ENCODE measurements at places on chromosomes 12 and 14.

GRCh38 chr12:22527999-22528398 lies 16.3 kb downstream of the C2CD5 start:
- no peak for DNase-seq

- no peak for DNase-seq
These were observed 151.3 kb downstream of the PAH start for GRCh38 chr12:102765736-102766135.

DNA sequence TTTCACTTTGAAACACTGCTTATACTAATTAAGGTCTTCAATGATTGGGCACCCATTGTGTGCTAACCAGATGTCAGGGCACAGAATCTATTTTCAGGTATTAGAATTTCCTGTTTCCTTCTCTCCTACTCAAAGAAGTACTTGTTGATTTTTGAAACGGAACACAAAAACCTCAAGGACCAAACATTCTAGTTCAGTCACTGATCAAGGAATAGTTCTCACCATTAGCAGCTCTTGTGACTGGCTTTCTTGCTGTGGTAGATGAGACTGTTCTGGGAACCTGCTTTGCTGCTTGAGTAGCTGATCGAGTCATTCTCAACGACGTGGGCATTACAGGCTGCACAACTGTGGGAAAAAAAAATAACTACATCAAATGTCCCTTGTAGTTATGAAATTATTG lies 11.0 kb downstream of the DLGAP5 start:
- DNase-seq, result no peak

- DNase-seq, result no peak
These were observed 32.4 kb downstream of the STXBP6 start for GRCh38 chr14:25017562-25017961.

DNA sequence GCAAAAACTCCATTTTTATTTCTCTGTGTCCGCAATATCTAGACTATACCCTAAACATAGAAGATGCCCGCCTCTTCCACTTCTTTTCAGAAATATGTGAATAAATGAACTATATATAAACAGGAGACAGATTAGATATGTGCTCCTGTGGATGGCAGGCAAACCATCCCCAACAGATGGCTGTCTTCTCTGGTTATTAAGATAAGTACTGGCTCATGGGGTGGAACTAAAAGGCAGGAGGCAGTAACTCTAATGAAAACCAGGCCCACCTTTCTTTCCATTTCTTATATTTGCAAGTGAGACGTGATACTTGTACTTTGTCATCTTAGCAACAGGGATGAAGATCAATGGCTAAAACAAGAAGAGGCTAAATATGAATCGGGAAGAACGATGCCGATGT lies 20.2 kb downstream of the E2F7 start:
- no peak for DNase-seq

DNA sequence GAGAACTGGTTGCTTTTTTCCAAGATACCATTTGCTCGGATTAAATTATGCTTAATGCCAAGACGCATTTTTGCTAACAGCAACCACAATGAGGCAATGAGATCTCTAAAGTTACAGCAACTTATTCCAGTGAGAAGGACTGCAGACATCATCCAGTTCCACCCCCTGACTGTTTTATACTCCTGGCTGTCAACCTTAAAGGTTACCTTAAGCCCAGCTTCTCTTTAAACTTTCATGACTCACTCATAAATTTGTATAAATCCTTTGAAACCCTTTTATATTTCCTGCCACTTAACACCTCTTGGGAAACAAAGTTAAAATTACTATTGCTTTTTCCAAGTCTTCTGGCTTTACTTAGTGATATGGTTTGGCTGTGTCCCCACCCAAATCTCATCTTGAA lies 80.2 kb downstream of the TMTC1 start:
- no peak for DNase-seq

GRCh38 chr12:69936214-69936731 lies 111.2 kb downstream of the MYRFL start:
- DNase-seq, result no peak

DNA sequence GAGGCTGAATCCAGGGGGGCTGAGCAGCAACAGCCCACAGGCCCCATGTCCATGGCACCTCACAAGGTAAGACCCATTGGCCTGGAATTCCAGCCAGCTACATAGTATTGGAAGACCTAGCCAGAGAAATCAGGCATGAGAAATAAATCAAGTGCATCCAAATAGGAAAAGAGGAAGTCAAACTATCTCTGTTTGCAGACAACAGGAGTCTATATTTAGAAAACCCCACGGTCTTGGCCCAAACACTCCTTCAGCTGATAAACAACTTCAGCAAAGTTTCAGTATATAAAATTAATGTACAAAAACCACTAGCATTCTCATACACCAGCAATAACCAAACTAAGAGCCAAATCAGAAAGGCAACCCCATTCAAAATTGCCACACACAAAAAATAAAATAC lies 16.9 kb downstream of the PDE6H start:
- DNase-seq, result no peak

GRCh38 chr12:132639956-132640520 lies 21.5 kb downstream of the P2RX2 start:
- no peak for DNase-seq

DNA sequence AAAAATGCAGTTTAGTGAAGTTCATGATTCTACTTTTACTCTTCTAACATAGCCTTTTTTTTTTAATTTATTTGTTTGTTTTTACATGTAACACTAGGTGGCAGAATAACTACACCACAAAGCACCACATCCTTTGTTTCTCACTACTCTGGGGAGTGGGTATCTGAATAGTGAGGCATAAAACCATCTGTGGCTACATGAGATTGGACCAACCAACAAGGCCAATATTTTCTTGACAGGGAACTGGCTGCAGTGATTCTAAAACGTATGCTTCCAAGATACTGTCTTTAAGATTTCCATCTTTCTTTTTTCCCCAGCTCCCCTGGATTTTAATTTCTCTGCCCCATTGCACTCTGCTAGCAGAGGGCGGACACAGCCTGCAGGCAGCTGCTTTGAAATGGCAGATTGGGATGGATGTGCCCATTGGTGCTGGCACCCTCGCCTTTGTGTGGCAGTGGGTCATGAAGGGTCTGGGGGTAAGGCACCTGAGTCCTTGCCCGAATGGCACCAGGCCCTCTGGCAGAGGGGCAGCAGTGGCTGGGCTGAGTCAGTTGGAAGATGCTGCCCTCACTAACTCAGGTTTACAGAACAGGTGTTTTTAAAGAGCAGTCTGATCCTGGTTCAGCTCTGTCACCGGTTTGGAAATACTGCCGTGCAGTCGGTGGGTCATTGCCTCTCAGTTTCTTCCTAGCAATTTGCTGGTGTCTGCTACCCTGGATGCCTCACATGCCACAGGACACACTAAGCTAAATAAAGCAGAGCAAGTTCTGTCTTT lies 429.1 kb downstream of the RAD51B start:
- no peak for DNase-seq

GRCh38 chr12:45122768-45123380 lies 72.0 kb upstream of the DBX2 start:
- DNase-seq, result no peak

GRCh38 chr14:37816135-37816534 lies 220.7 kb downstream of the TTC6 start:
- no peak for DNase-seq

DNA sequence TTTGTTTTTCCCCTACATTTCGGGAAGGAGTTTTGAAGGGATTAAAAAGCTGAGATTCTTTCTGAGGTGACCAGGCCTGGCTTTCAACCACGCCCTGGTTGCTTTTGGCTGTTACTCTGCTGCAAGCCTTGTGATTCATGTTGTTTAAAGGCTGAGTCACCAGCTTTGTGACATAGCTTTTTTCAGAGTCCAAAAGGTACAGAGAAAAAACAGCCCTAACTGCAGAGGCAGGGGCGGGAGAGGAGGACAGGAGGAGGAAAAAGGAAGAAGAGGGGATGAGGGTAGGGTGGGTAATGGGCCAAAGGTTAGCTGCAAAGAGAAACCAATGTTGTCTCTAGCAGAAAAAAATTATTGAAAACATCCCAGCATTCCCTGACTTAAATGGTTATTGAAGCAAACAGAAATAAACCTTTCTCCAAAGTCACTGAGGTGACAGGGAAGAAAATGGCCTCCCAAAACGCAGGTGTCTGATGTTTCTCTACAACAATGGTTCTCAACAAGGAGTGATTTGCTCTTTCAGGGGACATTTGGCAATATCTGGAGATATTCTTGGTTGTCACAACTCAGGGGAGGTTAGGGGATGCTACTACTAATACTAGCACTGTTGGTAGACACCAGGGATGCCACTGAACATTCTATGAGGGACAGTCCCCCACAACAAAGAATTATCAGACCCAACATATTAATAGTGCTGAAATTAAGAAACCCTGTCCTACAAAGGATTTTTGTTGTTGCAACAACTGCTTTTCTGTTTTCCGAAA lies 2.1 kb upstream of the UBC start:
- DNase-seq, result peak; percentile 36

GRCh38 chr12:113226696-113227568 lies 5.7 kb downstream of the TPCN1 start:
- no peak for DNase-seq

GRCh38 chr12:6807170-6807569 lies 14.5 kb upstream of the GPR162 start:
- DNase-seq, result no peak

- no peak for DNase-seq
These were observed 19.5 kb downstream of the SERPINA3 start for GRCh38 chr14:94631536-94632304.

DNA sequence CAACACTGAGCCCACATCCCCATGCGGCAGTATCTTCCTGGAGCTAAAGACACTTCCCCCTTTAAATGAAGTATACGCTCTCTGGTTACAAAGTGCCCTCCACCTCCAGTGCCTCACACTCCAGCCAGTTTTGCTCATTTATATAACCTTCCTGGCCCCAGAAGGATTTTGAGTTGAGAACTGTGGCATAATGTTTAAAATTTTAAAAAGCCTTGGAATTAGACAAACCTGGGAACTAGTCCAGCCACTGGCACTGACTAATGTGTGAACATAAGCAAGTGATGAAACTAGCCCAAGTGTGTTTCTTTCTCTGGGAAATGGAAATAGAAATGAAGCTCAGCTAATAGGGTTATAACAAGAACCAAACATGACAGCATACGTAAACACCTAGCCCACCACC lies 723.7 kb upstream of the USP15 start:
- DNase-seq, result no peak

DNA sequence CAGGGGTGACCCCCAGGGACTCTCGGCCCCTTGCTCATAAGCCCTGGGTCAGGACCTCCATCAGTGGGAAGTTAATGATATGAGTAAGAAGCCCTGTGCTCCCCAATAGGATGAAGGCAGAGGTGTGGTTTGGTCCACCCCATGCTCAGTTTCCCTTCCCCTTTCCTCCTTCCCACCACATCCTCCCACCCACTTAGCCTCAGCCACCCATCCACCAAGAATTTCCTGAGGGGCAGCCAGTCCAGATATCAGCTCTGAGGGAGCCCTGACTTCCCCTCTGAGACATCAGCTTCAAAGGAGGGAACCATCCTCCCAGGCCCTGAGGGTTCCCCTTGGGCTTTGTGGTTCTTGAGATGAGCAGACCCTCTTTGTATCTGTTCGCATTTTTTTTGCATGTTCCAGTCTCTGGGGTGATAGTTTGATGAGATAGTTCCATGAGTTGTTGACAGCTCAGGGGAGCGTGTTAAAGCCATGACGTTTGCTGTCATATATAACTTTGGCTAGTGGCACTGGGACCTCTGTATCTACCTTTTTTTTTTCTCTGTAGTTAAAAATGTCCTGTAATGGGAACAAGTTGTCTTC lies 71.2 kb downstream of the LGMN start:
- no peak for DNase-seq

DNA sequence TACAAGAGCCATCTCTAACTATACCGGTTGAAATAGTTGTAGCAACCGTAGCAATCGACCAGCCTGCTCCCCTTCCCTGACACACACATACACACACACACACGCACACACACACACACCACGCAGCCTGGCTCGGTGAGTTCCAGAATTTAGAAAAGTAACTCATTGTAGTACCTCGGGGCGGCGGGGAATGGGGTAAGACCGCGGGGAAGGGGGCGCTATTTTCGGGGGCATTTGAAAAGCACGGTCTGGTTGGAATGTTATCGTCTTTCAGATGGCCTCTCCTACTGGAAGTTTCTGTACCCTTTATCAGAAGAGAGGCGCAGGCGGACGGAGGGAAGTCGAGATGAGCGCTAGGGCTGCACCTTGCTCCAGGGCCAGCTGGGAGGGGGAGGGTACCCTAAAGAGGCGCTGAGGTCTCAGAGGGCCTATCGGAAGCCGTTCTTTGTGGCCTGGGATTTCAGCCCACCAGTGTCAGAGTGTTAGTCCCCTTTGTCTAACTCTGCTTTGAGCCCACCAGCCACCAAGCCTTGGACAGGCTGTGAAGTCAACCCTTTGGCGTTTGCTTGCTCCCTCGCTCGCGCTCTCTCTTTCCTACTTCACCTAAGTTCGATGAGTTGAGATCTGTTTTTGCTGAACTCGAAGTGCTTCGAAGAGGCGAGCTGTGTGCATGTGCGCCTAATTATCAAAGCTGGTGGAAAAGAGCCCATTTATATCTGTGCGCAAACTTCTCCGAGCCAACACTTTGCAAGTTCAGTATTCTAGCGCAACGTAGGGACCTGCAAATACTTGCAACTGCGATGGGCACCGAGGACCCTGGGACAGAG lies 837 bp downstream of the COL2A1 start:
- DNase-seq, result no peak

- no peak for DNase-seq
These were observed 509 bp downstream of the PGF start for GRCh38 chr14:74954947-74955228.

- no peak for DNase-seq
These were observed 94.5 kb downstream of the OTOGL start for GRCh38 chr12:80193865-80194264.
